Stimulated activated naive CD4-positive, alpha-beta T cell treated with Interleukin-2 at 50 U/mL for 16 hours (primary cell): ENCODE measurements at places on chromosomes 13 and 19.

DNA sequence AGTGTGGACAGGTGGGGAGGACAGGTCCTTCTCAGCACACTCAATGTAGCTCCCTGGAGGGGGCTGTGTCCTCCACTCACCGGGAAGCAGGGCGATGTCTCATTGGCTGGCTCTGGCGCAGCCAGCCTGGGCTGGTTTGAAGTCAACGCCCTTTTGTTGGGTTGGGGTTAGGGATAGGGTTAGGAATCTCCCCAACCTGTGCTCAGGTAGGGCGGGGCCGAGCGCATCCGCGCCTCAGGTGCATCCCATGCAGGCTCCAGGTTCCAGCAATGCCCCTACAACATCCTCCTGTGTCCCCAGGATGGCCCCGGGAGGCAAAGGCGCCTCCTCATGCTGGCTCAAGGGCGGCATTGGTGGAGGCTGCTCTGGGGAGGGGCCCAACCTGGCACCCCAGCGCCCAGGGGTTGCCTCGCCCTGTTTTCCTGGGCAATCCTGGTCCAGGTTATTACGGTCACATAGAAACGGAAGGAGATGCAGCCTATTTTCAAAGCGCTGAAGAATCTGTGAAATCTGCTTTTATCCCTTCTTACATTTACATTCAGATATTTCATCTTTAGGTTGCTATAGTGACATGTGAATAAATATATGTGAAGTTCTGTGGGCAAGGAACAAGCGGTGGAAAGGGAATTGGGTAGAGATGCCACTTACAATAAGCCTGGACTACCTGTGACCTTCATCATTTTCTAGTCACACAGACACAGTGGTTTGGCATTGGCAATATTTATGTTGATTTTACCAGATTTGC is 74.3 kb downstream of the TM9SF2 start:
- no peak for DNase-seq

DNA sequence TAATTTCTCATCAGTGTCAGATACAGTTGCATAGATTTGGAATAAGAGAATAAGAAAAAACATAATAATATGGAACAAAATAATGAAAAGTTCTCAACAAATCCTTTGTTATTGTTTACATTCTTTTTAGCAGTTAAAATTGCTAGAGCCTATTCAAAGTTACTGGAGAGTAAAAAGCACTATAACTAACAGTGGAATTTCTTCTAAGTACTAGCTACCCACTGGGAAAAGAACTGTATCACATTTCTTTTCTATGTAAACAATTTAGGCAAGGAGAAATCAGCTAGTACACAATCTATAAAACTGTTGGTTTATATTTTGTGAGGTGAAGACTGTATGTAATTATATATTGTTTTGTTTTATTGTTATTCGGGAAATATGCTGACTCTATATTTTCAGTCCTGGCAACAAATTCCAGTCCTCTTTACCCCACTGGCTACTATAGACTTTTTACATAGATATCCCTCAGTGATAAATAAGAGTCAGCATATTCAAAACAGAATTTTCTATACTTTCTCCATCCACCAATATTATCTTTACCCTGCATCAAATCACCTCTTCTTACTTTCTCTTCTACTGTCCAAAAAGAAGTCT is 222.0 kb downstream of the PCDH9 start:
- no peak for DNase-seq

DNA sequence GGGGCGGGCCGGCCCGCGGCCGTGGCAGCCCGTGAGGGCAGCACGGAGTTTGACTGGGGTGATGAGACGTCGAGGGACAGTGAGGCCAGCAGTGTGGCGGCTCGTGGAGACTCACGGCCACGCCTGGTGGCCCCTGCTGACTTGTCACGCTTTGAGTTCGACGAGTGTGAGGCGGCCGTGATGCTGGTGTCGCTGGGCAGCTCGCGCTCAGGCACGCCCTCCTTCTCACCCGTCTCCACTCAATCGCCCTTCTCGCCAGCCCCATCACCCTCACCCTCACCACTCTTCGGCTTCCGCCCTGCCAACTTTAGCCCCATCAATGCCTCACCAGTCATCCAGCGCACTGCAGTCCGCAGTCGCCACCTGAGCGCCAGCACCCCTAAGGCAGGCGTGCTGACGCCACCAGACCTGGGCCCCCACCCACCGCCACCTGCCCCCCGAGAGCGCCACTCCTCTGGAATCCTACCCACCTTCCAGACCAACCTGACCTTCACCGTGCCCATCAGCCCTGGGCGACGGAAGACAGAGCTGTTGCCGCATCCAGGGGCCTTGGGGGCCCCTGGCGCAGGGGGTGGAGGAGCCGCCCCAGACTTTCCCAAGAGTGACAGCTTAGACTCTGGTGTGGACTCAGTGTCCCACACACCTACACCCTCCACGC is 4.5 kb downstream of the CIC start:
- DNase-seq = no peak

- no peak for DNase-seq
Measured at GRCh38 chr13:52446265-52446664, 4.2 kb downstream of the VPS36 start.

- no peak for DNase-seq
Measured at GRCh38 chr13:80716610-80717081, 375.7 kb upstream of the SPRY2 start.

GRCh38 chr19:44846455-44847143 is 502 bp downstream of the NECTIN2 start:
- no peak for DNase-seq

DNA sequence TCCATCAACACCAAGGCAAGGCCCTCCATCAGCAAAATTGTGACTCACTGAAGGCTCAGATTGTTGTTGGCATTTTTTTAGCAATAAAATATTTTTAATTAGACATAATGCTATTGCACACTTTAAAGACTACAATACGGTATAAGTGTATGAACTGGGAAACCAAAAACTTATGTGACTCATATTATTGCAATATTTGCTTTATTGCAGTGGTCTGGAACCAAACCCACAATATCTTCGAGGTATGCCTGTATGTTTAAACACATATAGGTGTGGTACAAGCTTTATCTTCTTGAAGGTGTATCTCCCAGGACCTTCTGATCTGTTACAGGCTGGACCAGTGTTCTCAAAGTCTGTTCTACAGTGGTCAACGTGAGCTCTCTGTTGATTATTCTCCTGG is 142.3 kb upstream of the FNDC3A start:
- DNase-seq = no peak

- DNase-seq = peak; percentile 92
Measured at GRCh38 chr19:50025794-50026549, at the start of gene ZNF473. Gene ZNF473, plus strand, starts transcription at chr19:50026005. Its CDS starts 5,078 bp downstream, at chr19:50031083.

- DNase-seq = no peak
Measured at GRCh38 chr13:41565216-41565615, 107.9 kb downstream of the RGCC start.

DNA sequence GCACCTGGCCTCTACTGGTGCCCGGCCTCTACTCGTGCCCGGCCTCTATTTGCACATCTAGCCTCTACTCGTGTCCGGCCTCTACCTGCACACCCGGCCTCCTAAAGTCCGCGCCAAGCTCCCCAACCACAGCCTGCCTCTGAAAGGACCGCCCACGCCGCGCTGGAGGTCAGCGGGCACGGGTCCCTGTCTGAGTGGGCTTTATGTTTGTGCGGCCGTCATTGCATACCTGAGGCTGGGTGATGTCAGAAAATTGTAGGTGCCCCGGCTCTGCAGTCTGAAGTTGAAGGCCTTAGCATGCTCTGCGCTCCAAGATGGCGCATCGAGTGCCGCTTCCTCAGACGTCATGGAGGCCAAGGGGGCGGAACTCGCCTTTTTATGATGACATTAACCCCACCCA is 1.1 kb downstream of the ZNF135 start:
- no peak for DNase-seq

DNA sequence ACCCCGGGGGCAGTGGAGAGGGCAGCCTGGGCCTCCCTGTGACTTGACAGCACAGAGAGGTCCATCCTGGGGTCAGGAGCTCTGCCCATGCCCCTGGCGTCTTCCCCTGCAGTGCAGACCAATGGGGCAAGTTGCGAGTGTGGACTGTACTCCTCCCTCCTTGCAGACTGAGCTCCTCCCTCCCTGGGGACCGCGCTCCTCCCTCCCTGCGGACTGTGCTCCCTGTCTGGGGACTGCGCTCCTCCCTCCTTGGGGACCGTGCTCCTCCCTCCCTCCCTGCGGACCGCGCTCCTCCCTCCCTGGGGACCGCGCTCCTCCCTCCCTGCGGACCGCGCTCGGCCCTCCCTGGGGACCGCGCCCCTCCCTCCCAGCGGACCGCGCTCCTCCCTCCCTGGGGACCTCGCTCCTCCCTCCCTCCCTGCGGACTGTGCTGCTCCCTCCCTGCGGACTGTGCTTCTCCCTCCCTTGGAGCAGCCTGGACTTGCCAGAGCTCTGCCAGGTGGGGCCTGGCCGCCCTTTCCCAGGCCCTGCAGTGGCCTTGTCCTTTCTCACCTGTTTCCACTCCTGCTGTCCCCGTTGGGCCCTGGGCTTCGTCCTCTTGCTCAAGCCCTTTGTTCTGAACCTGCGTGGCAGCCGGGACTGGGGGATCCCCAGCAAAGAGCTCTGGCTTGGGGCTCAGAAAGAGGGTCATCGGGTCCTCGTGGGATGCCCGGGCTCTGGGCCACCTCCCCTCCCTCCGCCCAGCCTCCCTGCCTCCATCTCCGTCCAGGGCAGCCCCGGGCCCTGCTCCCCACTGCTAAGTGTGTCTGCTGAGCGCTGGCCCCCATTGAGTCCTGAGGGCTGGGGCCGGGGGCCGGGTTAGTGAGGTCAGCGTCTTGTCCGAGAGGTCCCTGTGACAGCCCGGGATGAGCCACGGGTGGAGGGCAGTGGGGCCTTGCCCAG is 6.8 kb downstream of the GAMT start:
- DNase-seq = no peak

- DNase-seq = no peak
Measured at GRCh38 chr13:100875392-100876043, 200.9 kb upstream of the TMTC4 start.

- DNase-seq = no peak
Measured at GRCh38 chr13:77732287-77732686, 34.8 kb downstream of the SLAIN1 start.

DNA sequence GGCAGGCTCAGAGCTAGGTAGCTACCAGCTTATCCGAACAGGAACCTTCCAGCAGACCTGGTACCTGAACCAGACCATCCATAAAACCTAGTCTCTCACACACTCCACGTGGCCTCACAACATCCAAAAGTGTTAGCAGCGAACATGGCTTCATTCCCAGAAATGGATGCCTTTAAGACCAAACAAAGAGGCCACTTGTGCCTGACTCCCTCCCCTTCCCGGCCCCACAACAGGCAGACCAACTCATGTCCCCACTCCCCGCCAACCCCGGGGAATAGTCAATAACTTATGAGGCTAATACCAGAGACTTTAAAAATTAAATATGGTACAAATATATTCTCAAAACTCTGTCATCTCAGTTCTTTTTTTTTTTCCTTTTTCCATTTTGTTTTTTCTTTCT is 46.2 kb downstream of the ZNF557 start:
- no peak for DNase-seq

DNA sequence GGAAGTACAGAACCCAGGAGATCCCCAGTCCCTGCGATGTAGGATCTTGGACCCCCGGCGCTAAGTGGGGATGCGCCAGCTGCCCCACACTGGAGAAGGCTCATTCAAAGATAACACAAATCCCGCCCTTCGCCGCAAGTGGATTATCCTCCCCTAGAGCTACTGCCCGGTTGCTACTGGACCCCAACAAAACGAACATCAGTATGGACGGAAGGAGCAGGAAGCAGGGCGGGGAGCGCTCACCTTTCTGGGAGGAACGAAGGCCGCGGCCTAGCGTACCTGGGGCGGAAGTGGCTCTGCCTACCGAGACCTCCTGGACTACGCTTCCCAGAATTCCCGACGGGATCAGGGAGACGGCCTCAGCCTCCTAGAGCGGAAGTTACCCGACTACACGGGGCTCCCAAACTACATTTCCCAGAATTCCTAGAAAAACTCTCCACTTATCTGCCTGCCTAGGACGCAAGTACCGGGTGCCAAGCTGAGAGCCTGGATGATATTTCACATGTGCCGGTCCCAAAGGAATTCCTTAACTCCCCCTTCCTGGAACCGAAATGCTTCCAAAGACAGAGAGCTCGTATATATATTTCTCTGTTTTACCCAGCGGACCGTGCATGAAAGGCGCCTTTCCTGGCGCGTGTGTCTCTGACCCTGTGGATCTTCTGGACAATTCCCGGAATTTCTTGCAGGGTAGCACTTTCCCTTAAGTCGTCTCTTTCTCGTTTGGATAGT is at the start of gene ZNF112:
Gene ZNF112 (minus strand): TSS at position 298 of the 729 bp plus-strand sequence. CDS start 16,141 bp downstream, outside the sequence.
- no peak for DNase-seq

DNA sequence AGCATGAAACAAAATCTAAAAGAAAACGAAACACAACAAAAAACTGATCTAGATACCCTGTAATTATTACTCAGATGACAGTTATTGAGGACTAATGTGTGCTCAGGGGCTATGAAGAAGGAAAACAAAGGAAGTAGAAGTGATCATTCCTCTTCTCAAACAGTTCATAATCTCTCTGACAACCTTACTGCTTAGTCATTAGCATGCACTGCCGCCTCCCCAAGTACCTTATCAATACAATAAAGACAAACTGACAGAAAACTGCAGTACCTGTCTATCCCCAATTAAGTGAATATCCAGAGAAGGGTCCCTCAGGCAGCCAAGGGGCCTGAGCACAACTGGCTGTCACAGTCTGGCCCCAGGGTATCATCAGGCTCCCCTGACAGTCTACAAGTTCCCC is 22.0 kb upstream of the POU4F1 start:
- no peak for DNase-seq

- DNase-seq = no peak
Measured at GRCh38 chr19:33647146-33647545, 25.4 kb downstream of the CHST8 start.

DNA sequence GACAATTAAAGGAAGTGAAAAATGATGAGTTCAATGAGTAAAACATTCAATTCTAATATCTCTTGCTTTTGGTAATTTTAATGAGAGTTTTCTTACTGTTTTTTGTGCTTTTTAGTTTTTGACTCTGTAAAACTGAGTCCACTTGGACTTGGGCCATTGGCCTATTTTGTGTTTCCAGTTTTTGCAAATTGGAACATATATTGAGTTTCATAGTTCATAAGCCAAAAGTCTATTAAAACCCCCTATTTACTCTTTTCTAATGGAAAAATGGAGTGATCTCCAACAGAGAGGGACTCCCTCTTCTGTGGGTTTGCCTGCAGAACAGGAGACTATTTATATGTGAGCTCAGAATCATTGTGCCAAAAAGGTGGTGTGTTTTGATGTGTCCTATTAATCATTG is 219.7 kb upstream of the SPRY2 start:
- DNase-seq = no peak

DNA sequence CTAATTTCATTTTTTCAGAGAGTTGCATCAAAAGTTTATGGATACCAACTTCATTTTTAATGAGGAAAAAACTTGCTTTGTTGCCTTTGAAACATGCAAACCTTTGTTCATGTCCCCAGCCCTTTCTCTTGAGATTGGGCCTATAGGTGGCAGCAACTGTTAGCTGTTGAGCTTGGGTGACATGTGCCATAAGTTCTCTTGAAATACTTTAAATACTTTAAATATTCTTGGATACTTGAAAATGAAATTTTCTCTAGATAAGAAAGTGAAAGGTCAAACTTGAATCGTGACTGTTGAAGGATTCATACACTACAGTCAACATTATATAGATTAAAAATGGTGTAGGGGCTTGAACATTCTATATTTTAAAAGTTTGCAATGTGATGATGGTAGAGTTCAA is 294.9 kb downstream of the NDFIP2 start:
- DNase-seq = no peak
